Melanocyte of skin (primary cell): ENCODE measurements at places on chromosomes 6 and 20. TPM values are rescaled to one million over a fixed set of nuclear protein-coding genes. Genes with fewer than 3 reads are reported as not detected.

DZANK1 gene
- total RNA-seq = 1.1 and 1.4 TPM in 2 replicates

SLC26A8 gene
- not detected in 2 replicates for total RNA-seq

ENPP4 gene
- under 0.01 TPM in 1 of 2 replicates, not detected in the other for total RNA-seq

DCDC2 gene
- 0.34 and 0.36 TPM in 2 replicates for total RNA-seq

ITPR3 gene
- total RNA-seq = 36.3 and 41.6 TPM in 2 replicates

SYNDIG1 gene
- total RNA-seq = under 0.01 TPM in 1 of 2 replicates, not detected in the other

ZC2HC1B gene
- total RNA-seq = not detected in 2 replicates

MATN4 gene
- total RNA-seq = not detected in 2 replicates

EPHA7 gene
- total RNA-seq = not detected in 2 replicates

RFX6 gene
- total RNA-seq = not detected in 2 replicates

C20orf141 gene
- total RNA-seq = not detected in 2 replicates

ZDHHC14 gene
- total RNA-seq = 10.0 and 10.3 TPM in 2 replicates

HTR1E gene
- total RNA-seq = not detected in 2 replicates

TCF19 gene
- 18.5 and 23.6 TPM in 2 replicates for total RNA-seq

SLC13A3 gene
- total RNA-seq = 2.0 and 3.4 TPM in 2 replicates

SUMO4 gene
- 2.2 and 2.8 TPM in 2 replicates for total RNA-seq

SGK1 gene
- total RNA-seq = 991 and 1,804 TPM in 2 replicates

OR2B6 gene
- not detected in 2 replicates for total RNA-seq

EYA2 gene
- not detected in 2 replicates for total RNA-seq

SPDEF gene
- total RNA-seq = not detected in 2 replicates

CSE1L gene
- 89.5 and 97.0 TPM in 2 replicates for total RNA-seq

ADGB gene
- not detected in 2 replicates for total RNA-seq

SHLD1 gene
- total RNA-seq = 2.1 and 3.3 TPM in 2 replicates

DEFB132 gene
- total RNA-seq = not detected in 2 replicates

PRL gene
- not detected in 2 replicates for total RNA-seq

C6orf132 gene
- 0.34 TPM in 1 of 2 replicates, not detected in the other for total RNA-seq

PHACTR3 gene
- under 0.01 and 0.36 TPM in 2 replicates for total RNA-seq

HLA-DOA gene
- total RNA-seq = 0.46 and 1.7 TPM in 2 replicates

COL11A2 gene
- total RNA-seq = 0.15 TPM in 1 of 2 replicates, not detected in the other

LEMD2 gene
- 38.9 and 40.3 TPM in 2 replicates for total RNA-seq

RING1 gene
- 22.5 and 23.6 TPM in 2 replicates for total RNA-seq

OR2B3 gene
- not detected in 2 replicates for total RNA-seq

DYNLT2 gene
- total RNA-seq = 1.00 and 1.9 TPM in 2 replicates

ELOVL4 gene
- 3.7 and 5.4 TPM in 2 replicates for total RNA-seq

PI3 gene
- not detected in 2 replicates for total RNA-seq

GSTA5 gene
- total RNA-seq = not detected in 2 replicates

LINC00237 gene
- not detected in 2 replicates for total RNA-seq
